A549 treated with AZD2906 at 1 μM for 4 hours (cell line): ENCODE measurements at places on chromosomes 2 and 18. TPM values are rescaled to one million over a fixed set of nuclear protein-coding genes. Genes with fewer than 3 reads are reported as not detected.

Gene TMEM163
- 0.09 to 0.17 TPM (median 0.10 TPM) in 5 replicates for total RNA-seq

Gene ARHGEF4
- 10.2 to 11.8 TPM (median 11.0 TPM) in 5 replicates for total RNA-seq

Gene SULT1C2
- 0.35 to 0.72 TPM (median 0.41 TPM) in 5 replicates for total RNA-seq

Gene CMPK2
- 0.34 to 1.4 TPM (median 0.46 TPM) in 5 replicates for total RNA-seq

Gene COLEC12
- total RNA-seq = 0.02 to 0.06 TPM (median 0.03 TPM) in 5 replicates

Gene TBR1
- total RNA-seq = 0.01 to 0.20 TPM (median 0.06 TPM) in 4 of 5 replicates, not detected in the other

Gene SERPINB10
- total RNA-seq = not detected in 5 replicates

Gene RNF125
- 0.22 to 0.31 TPM (median 0.27 TPM) in 5 replicates for total RNA-seq

Gene TNP1
- not detected in 5 replicates for total RNA-seq

Gene CAPN14
- 0.01 to 0.04 TPM (median 0.03 TPM) in 5 replicates for total RNA-seq

Gene ITGA4
- total RNA-seq = 1.4 to 2.3 TPM (median 2.0 TPM) in 5 replicates

Gene SLC16A14
- total RNA-seq = 0.64 to 1.1 TPM (median 0.83 TPM) in 5 replicates

Gene PDE11A
- total RNA-seq = 0.24 to 0.50 TPM (median 0.38 TPM) in 5 replicates

Gene FAM110C
- total RNA-seq = 0.17 to 0.40 TPM (median 0.32 TPM) in 5 replicates

Gene SEPTIN10
- total RNA-seq = 32.1 to 55.5 TPM (median 40.6 TPM) in 5 replicates

Gene MPV17
- total RNA-seq = 71.0 to 91.6 TPM (median 84.4 TPM) in 5 replicates

Gene CYP27C1
- total RNA-seq = 3.0 to 3.9 TPM (median 3.5 TPM) in 5 replicates

Gene ADRA2B
- 0.14 to 0.18 TPM (median 0.14 TPM) in 5 replicates for total RNA-seq

Gene IWS1
- total RNA-seq = 33.2 to 46.6 TPM (median 37.4 TPM) in 5 replicates

Gene PKDCC
- 20.4 to 26.2 TPM (median 22.4 TPM) in 5 replicates for total RNA-seq

Gene HMSD
- total RNA-seq = 0.09 to 0.29 TPM (median 0.24 TPM) in 3 of 5 replicates, not detected in the others

Gene RANBP2
- 19.2 to 29.8 TPM (median 22.8 TPM) in 5 replicates for total RNA-seq

Gene TMEM37
- 2.1 to 2.8 TPM (median 2.6 TPM) in 5 replicates for total RNA-seq

Gene SUCLG1
- total RNA-seq = 90.7 to 96.0 TPM (median 93.5 TPM) in 5 replicates

Gene UGT1A6
- 0.72 to 1.1 TPM (median 0.89 TPM) in 5 replicates for total RNA-seq

Gene REG3G
- total RNA-seq = not detected in 5 replicates

Gene ACTG2
- total RNA-seq = 0.26 to 0.40 TPM (median 0.31 TPM) in 5 replicates

Gene IL36B
- total RNA-seq = 0.11 to 0.14 TPM in 2 of 5 replicates, not detected in the others

Gene BCL2
- total RNA-seq = 0.48 to 0.66 TPM (median 0.58 TPM) in 5 replicates

Gene SLC5A7
- not detected in 5 replicates for total RNA-seq

Gene PSTPIP2
- 0.16 to 0.31 TPM (median 0.21 TPM) in 5 replicates for total RNA-seq

Gene RGPD8
- 2.2 to 3.8 TPM (median 2.6 TPM) in 5 replicates for total RNA-seq

Gene DHRS9
- total RNA-seq = 3.1 to 3.9 TPM (median 3.4 TPM) in 5 replicates

Gene HOXD4
- 0.15 to 0.52 TPM (median 0.38 TPM) in 5 replicates for total RNA-seq

Gene CNTNAP5
- not detected in 5 replicates for total RNA-seq

Gene KCNJ13
- total RNA-seq = not detected in 5 replicates

Gene ATRAID
- 211 to 221 TPM (median 213 TPM) in 5 replicates for total RNA-seq

Gene SS18
- 44.5 to 54.0 TPM (median 51.4 TPM) in 5 replicates for total RNA-seq

Gene FIGN
- total RNA-seq = 1.7 to 2.3 TPM (median 2.1 TPM) in 5 replicates

Gene KIAA2012
- not detected in 5 replicates for total RNA-seq

Gene RTP5
- not detected in 5 replicates for total RNA-seq

Gene ANKRD29
- total RNA-seq = 13.8 to 18.8 TPM (median 17.3 TPM) in 5 replicates

Gene UGT1A5
- 0.03 to 0.09 TPM (median 0.05 TPM) in 3 of 5 replicates, not detected in the others for total RNA-seq

Gene IL1F10
- 0.09 to 0.24 TPM in 2 of 5 replicates, not detected in the others for total RNA-seq
